Activated T-cell treated with anti-CD3 and anti-CD28 coated beads for 48 hours (primary cell): ENCODE measurements at places on chromosomes 3 and 15.

GRCh38 chr3:88983458-88983857, 124.0 kb upstream of the EPHA3 start:
- DNase-seq = no peak

DNA sequence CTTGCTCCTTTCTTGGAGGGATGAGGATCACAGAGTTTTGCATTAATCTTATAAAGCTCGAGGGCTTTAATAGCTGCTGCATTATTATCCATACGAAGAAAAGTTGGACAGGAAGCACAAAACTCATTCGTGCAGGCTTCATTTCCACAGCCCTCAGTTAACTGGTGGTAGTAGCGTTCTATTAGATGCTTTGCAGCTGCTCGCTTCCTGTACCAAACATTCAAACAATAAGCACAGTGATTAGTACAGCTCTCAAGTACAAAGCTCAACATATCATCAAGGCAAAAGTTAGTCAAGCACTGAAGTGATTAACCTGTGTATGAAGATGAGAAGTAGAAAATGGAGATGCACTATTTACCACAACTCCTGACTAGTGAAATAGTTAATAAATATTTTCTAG, 63.3 kb downstream of the UBE3A start:
- DNase-seq = no peak

DNA sequence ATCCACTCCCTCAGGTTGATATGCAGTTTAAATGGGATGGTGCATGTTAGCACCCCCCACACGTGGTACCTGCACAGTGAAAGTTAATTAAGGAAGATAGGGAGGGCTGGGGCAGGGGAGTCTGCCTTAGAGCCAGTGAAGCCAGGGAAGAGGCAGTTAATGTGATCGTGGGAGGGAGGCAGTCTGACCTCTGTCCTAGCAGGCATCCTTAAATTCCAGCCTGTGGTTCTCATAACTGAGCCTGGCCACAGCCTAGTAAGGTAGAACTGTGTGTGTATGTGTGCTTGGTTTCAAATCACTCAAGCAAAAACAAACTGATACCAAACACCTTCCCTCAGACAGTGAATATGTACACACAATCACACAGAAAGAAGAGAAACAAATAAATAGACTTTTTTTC, 319.1 kb upstream of the TLE3 start:
- no peak for DNase-seq

DNA sequence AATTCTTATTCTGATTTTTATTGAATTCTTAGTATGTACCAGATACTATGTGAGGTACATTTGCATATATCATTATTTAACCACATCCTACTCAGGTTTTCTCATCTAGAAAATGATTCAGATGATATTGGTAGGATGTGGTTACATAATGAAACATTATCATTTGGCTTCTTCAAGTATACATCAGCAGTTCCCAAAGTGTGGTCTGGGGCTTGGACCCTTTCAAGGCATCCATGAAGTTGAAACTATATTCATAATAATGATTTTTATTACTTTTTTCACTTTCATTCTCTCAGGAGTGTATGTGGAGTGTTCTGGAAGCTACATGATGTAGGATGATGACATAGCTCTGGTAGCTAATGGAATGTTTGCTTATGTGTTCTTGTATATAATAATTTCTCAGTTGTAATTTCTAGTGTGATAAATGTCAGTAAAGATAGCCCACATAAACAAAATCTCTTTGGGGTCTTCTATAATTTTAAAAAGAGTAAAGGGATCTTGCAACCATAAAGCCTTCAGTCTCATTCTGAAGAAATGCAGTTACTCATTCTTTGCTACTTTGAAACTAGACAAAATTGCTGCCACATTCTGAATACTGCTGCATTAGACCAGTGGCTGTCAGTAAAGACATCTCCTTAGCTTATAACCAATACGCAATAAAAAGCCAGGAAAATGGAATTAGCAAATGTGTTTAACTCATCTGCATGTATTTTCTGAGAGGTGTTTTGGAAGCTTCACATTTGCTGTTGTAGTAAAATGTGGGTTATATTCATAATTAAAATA, 95.8 kb downstream of the PPARG start:
- no peak for DNase-seq

GRCh38 chr3:181054538-181054937, 65.0 kb upstream of the DNAJC19 start:
- DNase-seq = no peak

DNA sequence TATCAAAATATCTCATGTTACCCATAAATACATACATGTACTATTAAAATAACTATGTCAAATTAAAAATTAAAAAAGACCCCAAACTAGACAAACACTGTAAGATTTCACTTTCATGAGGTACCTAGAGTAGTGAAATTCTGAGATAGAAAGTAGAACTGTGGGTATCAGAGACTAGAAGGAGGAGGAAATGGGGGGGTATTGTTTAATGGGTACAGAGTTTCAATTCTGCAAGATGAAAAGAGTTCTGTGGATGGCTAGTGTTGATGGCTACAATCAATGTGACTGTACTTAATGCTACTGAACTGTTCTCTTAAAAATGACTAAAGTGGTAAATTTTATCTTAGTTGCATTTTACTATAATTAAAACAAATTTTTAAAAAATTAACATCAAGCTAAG, 36.6 kb downstream of the RFX7 start:
- no peak for DNase-seq

DNA sequence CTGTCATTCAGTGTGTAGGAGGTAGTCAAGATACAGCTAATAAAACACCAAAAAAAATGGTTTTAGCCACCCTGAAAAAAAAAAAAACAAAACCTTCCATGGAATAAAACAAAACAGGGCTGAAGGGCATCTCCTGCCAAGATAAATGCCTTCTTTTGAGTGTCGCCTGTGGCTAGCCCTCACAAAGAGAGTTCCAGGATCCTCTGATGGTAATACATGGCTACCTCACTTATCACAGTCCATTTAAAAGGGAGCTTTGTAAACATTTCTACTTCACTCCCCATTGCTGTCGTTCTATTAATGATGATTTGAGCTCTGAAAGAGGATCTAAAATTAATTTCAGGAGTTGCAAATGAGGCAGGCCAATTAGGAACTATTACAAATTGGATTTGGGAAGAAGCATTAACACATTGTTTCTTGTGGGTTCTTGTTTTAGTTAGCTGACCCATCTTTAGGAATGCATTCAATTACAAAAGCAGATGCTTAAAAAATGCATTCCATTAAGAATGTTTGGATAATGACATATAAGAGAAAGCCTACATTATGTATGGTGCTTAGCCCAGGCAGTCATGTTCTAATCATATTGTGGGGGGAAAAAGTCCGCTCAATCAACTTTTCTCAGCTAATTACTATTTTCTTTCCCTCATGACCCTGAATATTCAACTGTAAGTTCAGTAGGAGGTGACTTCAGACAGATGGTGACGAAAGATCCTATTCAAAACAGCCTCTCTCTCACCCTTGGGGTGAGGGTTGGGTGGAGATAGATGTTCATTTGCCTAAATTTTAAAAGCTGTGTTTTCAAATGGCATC, 255.1 kb upstream of the WNT5A start:
- no peak for DNase-seq

DNA sequence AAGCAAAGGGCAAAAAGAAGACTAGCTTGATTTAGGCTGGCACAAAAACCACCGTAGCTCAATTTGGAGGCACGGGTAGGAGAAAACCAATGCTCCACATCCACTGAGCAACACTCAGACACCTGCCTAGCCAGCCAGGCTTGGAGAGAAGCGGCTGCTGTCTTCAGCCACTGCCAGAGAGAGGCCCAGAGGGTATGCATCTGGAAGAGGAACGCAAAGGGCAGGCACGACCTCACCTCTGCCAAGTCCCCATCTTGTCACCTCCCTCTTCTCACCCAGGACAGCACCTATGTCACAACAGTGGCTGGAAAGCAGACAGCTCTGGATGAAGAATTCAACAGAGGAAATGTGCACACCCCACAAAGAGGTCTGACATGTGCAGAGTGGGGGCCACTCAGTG, 93.5 kb downstream of the ADAMTS17 start:
- no peak for DNase-seq

DNA sequence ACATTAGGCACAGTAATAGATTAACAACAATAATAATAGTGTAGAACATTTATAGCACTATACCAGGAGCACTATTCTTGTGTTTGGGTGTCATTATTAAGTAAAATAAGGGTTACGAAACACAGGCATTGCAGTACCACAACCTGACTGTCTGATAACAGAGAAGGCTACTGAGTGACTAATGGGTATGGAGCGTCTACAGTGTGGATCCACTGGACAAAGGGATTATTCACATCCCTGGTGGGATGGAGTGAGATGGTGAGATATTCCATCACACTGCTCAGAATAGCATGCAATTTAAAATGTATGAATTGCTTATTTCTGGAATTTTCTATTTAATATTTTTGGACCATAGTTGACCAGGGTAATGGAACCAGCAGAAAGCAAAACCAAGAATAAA, 18.2 kb downstream of the MINDY4B start:
- no peak for DNase-seq

DNA sequence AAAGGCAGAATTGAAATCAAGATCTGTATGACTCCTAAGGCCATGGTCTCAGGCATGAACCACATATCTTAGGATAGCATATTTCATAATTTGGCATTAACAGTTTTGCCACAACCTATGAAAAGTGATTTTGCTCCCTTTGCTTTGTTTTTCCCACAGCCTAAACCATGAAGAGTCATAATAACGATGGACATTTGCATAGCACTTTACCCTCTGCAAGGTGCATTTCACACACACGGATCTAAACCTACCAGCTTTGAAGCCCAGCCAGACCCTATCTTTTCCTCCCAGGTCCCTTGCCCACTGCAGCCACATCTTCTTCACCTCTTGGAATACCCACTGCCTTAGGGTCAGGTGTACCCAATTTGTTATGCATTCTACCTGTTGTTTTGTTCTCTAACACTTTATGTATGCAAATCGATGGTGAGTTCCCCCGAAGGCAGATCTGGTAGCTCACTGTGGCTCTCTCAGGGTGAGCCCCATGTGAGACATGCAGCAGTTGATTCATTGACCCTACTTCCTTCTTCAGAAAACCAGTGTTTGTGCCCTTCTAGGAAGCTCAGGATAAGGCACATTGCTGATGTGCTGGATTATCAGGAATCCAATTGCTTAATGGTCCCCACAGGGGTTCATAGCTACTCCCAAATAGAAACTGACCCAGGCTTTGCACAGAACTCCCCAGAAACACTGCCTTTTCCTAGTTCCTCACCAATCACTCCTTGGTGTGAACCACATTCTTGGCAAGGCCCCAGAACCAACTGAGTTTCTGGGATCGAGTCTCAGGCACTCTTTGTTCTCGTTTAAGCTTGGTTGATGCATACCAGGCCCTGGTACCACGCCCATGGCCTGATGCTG, 8.7 kb downstream of the ARHGAP31 start:
- no peak for DNase-seq

DNA sequence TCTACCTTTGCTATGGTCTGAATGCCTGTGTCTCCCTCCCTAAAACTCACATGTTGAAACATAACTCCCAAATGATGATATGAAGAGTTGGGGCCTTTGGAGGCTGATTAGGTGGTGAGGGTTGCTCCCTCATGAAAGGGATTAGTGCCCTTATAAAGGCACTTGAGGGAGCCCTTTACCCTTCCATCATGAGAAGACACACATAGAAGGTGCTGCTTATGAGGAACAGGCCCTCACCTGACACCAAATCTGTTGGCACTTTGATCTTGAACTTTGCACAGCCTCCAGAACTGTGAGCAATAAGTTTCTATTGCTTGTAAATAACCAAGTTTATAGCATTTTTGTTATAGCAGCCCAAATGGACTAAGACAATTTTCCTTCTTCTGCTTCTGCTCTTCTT, 76.2 kb upstream of the ADAMTS9 start:
- DNase-seq = no peak

DNA sequence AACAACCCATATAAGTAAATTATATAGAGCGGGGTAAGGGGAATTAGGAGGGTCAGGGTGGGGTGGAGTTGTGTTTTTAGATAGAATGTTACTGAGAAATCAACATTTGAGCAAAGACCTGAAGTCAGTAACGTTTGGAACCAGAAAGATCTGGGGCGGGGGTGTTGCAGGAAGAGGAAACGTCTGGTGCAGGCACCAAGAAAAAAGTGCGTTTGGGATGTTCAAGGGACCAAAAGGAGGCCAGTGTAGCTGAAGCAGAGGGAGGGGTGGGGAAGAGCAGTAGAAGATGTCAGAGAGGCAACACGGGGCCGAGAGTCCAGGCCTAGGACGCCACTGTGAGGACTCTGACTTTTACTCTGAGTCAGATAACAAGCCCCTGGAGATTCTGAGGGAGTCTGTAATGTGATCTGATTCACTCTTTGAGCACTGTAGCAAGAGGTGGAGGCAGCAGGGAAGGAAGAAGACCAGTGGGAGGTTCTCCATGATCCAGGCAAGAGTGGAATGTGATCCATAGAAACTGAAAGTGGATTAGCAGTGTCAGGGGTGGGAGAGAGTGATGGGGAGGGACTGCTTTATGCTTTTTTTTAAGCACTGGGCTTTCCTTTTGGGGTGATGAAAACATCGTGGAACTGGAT, 179.3 kb upstream of the CHRM5 start:
- no peak for DNase-seq

DNA sequence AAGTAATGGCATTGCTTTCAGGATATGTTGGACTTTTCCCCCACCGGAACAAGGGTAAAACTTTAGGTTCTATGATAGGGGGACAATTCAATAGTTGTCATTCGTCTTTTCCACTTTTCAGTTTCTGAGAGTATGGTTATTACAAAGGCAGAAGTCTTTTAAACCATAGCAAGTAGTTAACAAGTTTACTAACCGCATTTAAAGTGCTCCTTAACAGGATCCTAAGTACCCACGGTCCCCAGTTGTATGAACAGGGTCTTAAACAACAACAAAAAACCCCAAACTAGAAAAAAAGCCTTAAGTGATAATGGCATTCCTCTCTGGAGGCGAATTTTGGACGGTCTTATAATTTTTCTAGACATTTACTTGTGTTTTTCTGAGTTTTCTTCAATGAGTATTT, 831 bp downstream of the IFT57 start:
- no peak for DNase-seq

GRCh38 chr15:69891070-69891536, 206.6 kb downstream of the TLE3 start:
- no peak for DNase-seq

DNA sequence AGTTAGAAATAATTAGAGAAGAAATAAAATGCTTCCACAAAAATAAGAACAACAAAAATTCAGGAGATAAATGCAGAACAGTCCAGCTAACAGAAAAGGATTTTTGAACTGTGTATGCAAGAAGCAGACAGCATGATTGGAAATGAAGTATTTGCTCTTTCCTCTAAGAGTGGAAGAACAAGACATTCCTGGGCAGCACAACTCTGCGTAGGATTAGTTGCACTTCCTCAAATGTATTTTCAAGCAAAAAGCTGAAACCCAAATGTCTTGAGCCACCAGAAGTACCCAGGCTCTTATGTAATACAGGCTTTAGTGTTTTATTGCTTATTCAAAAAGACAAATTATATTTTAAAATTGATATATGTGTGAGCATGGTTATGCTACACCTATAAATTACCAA, 127.2 kb downstream of the ZBTB20 start:
- no peak for DNase-seq

DNA sequence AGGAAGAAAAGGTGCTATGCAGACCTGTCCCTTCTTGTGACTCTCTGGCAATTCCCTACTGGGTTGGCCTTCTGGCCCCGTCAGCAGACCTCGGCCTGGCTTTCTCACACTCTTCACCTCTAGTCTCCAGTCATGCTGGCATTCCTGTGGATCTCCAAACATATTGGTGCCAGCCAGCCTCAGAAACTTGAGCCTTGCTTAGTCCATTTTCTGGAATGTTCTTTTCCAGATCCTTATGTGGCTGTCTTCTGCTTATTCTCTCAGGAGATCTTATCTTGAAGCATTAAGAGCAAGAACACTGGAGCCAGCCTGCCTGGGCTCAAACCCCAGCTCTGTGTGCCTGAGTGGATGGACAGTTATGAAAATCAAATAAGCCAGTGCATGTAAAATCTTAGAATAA, 88.2 kb upstream of the NTRK3 start:
- DNase-seq = no peak
